Activated CD4-positive, alpha-beta T cell treated with anti-CD3 and anti-CD28 coated beads, Interleukin-2, Interleukin-4, amounts not matched to agents 100 ng/mL and 50 ng/mL, durations not matched to agents 16 hours and 8 hours (primary cell): ENCODE measurements at places on chromosomes 13 and 19.

- no peak for DNase-seq
These were observed 30.4 kb upstream of the SPACA7 start for GRCh38 chr13:112345826-112346172.

DNA sequence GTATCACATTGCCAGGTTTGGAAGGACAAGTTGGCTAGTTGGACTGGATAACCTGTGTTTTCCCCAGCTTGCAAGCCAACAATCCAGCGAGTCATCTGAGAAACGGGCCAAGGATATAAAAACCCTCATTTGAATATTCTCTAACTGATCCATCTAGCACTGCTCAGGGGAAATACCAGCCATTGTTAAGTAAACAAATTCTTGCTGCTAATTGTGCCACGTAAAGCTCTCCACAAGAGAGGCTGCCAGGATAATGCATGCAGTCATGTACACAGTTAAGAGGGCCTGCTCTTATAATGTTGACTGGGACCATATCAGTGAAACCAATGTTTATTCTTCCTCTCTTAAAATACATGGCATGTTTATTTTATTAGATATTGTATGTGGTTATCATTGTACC is 663.2 kb upstream of the SGCG start:
- no peak for DNase-seq

DNA sequence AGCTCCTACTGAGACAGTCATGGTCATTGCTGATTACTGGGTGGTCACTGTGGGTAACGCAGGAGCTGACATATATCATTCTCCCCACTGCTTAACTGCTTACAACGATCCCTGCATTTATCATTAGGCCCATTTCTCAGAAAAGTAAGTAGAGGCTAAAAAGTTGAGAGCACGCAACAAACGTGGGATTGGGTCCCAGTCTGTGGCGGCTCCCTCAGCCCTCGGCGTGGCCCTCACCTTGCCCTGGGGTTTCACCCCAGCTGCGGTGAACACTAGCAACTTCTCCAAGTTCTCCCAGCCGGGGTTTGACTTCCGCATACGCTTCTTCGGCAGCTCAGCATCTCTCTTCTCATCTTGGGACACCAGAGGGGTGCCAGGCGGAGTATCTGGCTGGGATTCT is 2.5 kb downstream of the PNKP start:
- no peak for DNase-seq

GRCh38 chr13:43877766-43878165 is 1.8 kb downstream of the CCDC122 start:
- no peak for DNase-seq

DNA sequence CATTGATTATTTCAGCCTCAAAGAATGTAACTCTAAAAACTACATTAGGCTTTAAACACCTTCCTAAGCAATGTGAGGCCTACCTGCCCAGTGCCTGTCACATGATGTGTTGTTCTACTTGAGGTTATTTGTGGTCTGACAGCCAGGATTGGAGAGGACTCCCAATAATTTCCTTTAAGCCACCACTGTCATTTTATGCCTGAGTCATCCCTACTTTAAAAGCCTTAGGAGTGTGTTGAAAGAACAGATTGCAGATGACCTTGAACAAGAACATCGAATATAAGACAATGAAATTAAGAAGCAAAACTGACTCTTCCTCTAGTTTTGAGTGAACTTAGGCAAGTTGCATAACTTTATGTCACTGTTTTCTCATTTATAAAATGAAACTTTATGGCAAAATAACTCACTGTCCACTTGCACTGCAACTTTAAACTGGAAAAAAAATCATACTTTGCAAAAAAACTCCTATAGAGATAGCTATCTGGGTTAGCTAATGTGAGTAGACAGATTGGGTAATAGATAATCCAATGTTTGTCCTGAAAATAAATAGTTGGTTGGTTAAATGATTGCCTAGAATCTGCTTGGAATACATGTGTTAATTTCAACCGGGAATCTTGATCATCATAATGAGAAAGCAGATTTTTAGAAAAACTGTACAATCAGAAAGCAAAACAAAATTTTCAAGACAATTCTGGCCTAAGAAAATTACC is 361.2 kb downstream of the SUCLA2 start:
- DNase-seq = no peak

DNA sequence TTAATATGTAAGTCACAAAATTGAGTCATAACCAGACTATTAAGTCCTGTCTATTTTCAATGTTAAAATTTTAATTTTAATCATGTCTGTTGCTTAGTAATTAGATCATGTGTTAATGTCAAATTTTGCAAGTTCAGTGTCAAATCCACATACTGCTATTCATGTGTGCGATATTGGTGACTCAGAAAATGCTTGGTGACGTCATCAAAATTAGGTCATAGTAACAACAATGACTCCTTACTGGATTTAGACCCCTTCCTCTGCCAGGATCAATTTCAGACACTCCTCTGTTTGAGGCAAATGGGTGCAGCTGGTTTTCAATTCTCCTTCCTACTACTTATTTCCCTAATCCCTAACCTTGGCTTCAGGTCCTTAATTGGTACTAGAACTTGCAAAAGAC is 1394.3 kb upstream of the SLC10A2 start:
- peak; percentile 0 for DNase-seq

GRCh38 chr13:101449790-101450748 is 2.4 kb upstream of the ITGBL1 start:
- no peak for DNase-seq
